ENCODE measurements at places on chromosomes 7 and 10.

DNA sequence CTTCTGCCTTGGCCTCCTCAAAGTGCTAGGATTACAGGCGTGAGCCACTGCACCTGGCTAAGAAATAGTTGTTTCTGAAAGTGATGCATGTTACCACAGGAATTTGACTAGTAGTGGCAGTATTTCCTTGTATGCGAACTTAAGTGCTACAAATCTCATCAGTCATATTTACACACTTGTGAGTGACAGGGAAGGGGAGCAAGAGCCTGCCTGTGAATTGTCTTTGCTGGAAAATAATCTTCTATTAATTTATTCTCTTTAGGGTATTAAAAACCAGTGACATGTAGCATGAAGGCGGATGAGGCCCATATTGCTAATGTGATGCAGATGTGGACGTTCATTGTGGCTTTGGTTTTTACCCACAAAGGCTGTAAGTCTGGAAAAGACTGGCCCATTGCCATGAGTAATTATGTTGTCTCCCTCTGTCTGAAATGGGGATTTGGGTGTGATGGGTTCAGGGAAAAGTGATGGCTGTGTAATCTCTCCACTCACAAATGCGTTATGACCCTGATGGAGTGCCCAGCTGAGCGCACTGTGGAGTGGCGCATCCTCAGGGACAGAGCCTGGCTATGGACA, 97.6 kb downstream of the CCNY start:
- peak; percentile 22 for DNase-seq

DNA sequence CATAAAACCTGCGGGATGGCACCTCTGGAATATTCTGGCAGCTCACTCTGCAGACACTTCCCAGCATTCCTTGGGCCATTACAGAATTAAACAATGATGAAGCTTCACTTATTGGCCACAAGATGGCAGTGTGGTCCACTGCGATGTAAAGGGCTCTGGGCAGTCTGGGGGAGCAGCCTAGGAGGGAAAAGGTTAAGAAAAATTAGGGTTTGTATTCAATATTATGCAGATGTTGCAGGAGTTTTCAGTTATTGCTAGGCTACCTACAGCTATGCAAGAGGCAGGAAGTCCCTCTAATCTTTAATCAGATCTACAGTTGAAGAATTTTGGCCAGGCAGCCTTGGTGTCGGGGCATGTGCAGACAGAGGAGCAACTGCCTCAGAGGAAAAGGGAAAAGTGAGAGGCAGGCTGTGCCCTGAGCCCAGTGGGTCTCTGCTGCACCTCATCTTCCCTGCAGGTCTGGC, 233.2 kb upstream of the PRSS1 start:
- DNase-seq = peak; percentile 74

- DNase-seq = no peak
Measured at GRCh38 chr7:46282155-46282554, 361.1 kb upstream of the IGFBP3 start.

DNA sequence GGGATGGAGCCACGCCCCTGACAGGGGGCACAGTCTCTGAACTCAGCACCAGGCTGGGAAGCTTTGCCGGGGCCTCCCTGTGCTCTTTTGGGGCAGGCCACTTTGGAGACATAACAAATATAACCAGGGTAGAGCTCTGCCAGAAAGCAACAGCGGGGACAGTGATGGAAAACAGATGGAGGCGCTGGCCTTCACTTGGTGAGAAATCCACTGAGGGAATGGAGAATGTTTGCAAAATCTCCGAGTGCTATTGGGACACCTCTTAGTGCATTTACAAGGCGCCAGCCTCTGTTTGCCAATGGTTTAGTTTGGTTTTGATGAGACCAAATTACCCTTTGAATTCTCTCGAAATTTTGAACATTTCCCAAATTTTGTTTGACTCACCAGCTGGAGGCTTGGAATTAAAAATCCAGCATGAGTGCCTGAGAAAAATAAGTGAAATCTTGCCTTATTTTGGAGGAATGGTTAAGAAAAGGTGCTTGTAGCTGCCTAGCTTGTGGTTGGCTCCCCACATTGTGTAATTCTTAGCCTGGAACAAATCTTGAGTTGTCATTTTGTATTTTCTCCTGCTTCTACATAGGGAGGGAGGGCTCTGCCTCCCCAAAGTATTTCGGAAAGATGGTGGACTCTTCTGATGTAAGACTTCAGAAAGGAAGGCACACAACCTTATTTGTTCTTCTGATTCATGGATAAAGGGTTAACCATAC, 980.5 kb downstream of the LRMDA start:
- peak; percentile 45 for DNase-seq

DNA sequence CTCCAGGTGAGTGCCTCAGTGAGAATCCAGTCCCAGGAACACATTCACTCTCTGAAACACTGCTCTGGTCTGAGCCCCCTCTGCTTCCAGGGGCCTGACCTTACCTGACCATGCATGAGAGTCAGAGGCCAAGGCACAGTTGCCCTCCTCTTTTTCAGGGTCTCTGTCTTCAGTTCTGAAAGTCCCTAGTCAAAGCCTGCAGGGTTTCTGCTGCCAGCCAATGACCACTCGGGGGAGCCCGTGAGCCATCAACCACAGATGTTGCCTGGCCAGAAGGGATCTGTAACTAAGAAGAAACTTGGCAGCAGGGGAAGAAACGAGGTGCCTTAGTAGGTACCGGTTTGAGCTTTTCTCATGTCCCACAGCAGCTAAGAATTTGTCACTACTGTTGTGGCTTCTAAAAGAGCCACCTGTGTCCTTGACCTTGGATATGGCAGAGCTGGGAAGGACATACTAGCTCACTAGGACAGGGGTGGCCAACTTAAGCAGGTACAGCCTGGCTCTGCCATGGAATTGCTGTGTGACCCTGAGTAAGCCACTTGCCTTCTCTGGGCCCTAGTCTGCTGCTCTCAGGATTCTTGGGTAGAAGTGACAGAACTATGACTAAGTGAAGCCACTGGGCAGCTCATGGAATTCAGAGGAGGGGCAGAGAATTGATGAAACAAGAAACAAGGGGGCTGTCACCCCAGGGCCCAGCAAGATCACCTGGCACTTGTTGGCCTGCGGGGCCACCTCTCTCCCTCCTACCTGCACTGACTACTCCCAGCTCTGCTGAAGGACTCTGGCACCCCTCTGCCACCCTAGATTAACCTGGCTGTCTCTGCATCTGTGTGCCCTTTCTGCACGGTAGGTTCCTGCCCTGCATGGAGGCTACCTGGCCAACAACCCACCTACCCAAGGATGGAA, 83.8 kb upstream of the GPR26 start:
- peak; percentile 37 for DNase-seq

- no peak for DNase-seq
Measured at GRCh38 chr10:132595854-132596253, 58.3 kb downstream of the INPP5A start.

- DNase-seq = no peak
Measured at GRCh38 chr7:74356589-74357315, 67.5 kb downstream of the CLIP2 start.

GRCh38 chr10:43683451-43684291, 35.0 kb upstream of the ZNF32 start:
- no peak for DNase-seq

GRCh38 chr7:117669818-117670217, 190.0 kb downstream of the CFTR start:
- DNase-seq = no peak

- DNase-seq = peak; percentile 63
Measured at GRCh38 chr7:66920769-66921395, at the start of gene TMEM248. TMEM248 (plus strand) TSS chr7:66921225; CDS start chr7:66941866, 20,641 bp downstream.

DNA sequence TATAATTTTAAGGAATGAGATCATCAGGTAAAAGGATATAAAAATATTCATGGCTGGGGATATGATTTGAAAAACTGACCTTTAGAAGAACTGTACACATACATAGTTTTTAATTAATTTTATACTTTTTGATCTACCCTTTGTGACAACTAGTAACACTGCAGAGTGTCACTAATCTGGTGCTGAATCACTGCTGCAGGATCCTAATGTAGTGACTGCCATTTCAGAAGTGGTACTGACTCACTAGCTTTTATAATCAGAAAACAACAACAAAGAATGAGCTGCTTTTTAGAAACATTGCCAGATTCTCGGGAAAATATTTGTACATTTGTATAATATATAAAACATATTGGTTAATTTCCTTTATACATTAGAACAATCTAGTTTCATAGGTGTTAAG, 110.4 kb downstream of the HIPK2 start:
- DNase-seq = no peak

GRCh38 chr7:31549611-31550010, 35.7 kb downstream of the ITPRID1 start:
- DNase-seq = no peak

DNA sequence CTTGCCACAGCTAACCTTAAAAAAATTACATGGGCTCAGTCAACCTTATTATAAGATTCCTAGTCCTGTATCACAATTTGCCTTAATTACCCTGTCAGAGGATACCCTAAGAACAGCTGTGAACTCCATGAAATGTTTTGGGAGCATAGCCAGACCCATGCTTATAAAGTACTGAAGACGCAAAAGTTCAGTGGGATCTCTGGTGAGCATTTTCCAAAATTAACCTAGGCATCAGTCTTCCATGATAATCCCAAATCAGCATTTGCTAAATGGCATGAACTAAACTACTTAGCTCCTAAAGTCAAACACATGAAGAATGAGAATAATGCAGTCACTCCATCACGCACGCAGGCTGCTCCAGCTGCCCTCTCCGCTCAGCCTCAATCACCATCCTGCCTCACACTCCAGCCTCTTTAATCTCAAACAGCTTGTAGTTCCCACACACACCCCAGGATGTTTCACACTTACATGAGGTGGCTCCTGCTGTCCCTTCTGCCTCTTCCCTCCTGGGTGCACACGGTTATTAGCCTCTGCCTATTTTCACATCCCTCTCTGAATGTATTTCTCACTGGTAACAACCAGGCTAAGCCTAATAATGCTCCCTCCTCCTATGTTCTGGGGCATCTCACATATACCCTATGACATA, 15.3 kb downstream of the IGF2BP3 start:
- no peak for DNase-seq

DNA sequence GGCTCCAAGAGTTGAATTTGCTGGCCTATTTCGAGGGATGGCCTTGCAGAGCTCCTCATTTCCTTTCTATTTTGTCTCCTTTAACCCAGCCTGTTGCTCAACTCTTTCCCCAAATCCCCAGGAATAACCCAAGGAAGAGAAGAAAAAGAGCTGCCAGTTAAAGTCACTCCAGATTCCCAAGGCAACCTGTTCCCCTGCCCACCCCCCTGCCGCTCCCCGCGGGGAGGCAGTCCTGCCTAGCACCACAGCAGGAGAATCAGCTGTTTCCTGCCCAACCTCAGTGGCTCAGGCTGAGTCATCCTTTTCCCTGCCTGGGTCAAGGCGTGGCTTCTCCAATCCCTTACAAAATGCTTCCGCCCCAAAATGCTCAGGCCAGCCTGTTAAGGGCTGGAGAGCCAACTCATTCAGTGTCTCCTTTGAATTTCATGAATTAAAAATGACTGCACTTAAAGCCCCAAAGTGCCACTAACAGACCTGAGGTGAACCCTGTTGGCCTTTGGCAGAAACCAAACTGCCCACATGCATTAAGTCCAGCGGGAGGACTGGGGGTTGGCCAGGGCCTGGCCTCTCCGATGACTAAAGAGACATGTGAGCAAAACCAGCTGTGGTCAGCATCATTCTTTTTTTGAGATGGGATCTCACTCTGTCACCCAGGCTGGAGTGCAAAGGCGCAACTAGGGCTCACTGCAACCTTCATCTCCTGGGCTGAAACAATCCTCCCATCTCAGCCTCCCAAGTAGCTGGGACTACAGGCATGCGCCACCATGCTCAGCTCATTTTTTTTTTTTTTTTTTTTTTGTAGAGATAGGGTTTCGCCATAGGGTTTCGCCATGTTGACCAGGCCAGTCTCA, 83.2 kb upstream of the KIF5B start:
- DNase-seq = peak; percentile 82

GRCh38 chr10:9262770-9263169, 1208.3 kb downstream of the GATA3 start:
- DNase-seq = no peak

DNA sequence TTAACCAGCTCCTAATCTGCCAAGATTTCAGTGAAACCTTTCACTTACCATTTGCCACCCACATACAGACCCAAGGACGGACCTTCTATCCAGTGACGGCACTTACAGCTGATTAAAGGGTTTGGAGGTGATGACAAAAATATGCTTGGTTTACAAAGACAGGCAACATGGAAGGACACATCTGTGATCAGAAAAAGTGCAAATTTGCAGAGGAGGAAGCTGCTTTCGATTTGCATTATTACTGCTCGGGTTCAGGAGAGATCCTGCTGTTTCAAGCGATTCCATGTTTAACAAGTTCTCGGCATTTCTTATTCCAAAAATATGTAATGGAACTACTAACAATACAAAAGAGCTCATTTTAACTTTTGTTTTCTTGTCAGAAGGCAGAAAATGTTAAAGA, 109.0 kb downstream of the JAZF1 start:
- DNase-seq = no peak

DNA sequence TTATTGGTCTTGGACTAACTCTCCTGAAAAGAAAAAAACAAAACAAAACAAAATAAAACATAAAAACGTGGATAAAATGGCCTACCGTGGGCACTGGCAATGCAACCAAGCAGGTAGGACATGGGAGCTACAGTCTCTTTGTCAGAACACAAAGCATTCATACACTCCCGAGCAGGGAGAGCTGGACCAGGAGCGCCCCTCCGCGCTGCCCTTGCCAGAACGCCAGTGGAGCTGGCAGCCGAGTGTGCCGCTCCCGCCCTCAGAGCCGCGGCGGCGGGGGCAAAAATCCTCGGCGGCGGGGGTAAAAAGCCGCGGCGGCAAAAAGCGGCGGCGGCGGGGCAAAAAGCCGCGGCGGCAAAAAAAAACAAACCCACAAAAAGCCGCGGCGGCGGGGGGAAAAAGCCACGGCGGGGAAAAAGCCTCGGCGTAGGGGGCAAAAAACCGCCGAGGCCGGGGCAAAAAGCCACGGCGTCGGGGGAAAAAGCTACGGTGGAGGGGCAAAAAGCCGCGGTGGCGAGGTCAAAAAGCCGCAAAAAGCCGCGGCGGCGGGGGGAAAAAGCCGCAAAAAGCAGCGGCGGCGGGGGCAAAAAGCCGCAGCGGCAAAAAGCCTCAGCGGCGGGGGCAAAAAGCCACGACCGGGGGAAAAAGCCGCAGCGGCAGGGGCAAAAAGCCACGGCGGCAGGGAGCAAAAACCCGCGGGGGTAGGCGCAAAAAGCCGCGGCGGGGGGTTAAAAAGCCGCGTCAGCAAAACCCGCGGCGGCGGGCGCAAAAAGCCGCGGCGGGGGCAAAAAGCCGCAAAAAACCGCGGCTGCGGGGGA, 418.1 kb downstream of the ZNF716 start:
- no peak for DNase-seq

Data from fibroblast of the conjunctiva (primary cell).